ENCODE measurements at places on chromosomes 12 and 14.

DNA sequence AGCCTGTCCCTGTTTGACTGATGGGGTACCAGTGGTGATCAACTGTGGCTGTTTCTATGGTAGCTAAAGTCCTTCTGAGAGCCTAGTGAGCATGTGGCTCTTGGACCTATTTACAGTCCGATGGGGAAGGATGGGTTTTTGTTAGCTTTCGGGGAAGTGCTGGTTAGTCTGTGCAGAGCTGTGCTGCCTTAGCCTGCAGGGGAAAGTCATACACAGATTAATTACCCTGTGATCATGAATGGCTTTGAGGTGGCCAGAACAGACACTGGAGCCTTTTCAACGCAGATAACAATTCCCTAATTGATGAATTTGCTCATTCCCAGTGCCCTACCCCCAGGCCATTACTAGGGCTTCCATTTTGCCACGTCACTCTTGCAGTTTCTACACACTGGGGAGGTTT is 99.7 kb downstream of the WSCD2 start:
- DNase-seq: no peak

DNA sequence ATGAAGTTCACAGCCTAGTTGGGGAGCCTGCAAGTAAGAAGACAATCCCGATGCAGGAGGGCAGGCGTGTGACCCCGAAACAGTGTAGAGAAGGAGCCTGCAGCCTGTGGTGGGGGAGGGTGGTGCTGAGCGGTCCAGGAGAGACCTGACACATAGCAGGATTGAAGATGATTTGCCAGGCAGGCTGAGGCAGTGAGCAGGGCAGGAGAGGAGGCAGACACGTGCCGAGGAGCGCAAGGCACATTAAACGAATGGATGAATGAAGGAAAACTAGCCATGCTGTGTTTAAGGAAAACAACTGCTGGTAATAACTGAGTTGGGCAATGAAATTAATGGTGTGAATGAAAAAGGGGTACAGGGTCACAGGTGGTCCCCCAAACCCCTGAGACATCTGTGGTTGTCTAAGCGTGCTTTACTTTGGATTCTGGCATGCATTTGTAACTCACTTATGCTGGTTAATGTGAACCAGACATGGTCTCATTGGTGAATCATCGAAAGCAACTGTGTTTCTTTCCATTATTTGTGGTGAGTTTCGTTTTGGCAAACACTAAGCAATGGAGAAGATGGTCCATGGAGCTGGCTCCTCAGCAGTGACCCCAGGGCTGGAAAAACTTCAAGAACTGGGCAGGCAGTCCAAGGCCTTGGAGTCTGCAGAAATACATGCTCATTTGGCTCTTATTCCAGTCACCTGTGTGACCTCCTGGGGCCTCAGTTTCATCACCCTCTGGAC is 96.9 kb upstream of the EVL start:
- DNase-seq: no peak

DNA sequence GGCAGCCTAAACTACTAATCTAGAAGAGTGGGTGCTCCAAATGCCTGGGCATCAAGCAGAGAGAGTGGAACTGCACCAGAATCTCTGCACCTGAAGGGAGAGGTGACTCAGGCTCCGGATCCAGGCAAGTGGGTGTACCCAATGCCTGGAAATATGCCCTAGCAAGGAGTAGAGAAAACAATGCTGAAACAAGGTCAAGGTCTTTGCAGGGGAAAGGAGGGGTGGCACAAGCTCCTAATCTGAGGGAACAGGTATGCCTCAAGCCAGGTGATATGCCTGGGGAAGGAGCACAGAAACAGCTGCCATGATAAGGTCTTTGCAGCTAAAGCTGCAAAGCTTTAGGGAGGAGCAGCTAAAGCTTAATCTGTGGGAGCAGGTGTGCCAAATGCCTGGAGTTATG is 136.0 kb upstream of the KITLG start:
- no peak for DNase-seq

- DNase-seq: no peak
These were observed 11.9 kb downstream of the GLTP start for GRCh38 chr12:109868182-109869051.

GRCh38 chr12:117142094-117142493 is 42.9 kb upstream of the TESC start:
- no peak for DNase-seq

DNA sequence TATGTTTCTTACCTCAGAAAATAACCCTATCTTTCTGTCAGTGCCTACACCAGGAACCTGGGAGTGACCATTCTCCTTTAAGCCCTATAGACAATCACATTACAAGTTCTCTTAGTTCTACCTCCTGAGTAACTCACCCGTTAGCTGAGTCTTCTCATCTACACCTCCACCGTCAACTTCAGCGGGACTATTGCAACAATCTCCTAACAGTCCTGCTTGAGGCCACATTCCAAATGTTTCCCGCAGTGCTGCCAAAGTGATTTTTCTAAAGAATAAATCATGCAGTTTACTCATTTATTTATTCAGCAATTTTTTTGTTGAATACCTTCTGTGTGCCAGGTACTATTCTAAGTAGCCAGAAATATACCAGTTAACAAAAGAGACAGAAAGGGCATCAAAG is 285.0 kb upstream of the GRIP1 start:
- no peak for DNase-seq
